Spleen (tissue), 13 donors: ENCODE measurements at places on chromosomes 5 and 9. TPM values are rescaled to one million over a fixed set of nuclear protein-coding genes. Genes with fewer than 3 reads are reported as not detected.
A peak's percentile ranks its signal among the peaks of the same experiment; 100 is the strongest.

PCDHB4 gene
- 0.77 TPM for total RNA-seq

GAPT gene
- 49.6 TPM for total RNA-seq

RAB3C gene
- total RNA-seq = not detected

GRCh38 chr5:122704247-122705036, 70.4 kb upstream of the SNX2 start:
- no peak for DNase-seq
- H3K4me3 ChIP-seq = no peak overlapping the region
- peaks cover 9% of the 10 kb centered on the region for H3K4me1 ChIP-seq
- H3K36me3 ChIP-seq = no peaks in the 10 kb centered on the region
- H3K27ac ChIP-seq = no peak overlapping the region
- no peaks in the 10 kb centered on the region for H3K27me3 ChIP-seq

DNA sequence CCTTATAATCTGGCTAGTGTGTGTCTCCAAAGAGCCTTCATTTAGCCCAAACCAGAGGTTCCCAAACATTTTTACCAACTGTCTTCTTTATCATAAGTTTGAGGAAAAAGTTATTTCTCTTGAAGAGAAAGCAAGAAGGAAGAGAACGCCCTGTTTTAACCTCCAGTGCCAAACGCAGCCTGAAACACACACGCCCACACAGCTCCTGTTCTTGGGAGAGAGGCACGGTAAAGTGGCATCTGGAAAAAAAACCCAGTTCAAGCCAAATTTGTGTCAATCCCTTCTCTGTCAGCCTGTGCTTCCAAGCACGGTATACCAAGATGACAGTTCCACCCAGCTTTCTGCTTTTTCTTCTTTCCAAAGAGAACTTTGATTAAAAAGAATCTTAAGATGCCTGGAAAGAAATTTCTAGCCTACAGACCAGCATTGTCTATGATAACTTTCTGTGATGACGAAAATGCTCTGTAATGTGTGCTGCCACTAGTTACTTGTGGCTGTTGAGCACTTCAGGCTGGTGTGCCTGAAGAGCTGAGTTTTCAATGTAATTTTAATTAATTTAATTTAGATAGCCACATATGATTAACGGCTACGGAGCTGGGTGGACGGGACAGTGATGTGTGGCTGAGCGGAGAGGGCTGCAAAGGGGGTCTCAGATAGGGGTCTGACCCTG, 62.3 kb downstream of the ACER2 start:
- H3K4me3 ChIP-seq = no peak overlapping the region
- peaks cover 3% of the 10 kb centered on the region for H3K4me1 ChIP-seq

GRCh38 chr5:33936381-33937016, at the start of gene RXFP3:
Gene RXFP3 (plus strand): TSS chr5:33936386. CDS start chr5:33936741, 355 bp downstream.
- peaks cover 36% of the 10 kb centered on the region for H3K27me3 ChIP-seq
- no peak within 1 kb of the TSS for H3K27ac ChIP-seq
- H3K4me3 ChIP-seq = no peak within 1 kb of the TSS
- H3K4me1 ChIP-seq = peaks cover 15% of the 10 kb centered on the region

- peaks cover 26% of the 10 kb centered on the region for H3K4me1 ChIP-seq
- no peaks in the 10 kb centered on the region for H3K27me3 ChIP-seq
- DNase-seq = no peak
- H3K4me3 ChIP-seq = no peak overlapping the region
- peaks cover 6% of the 10 kb centered on the region for H3K36me3 ChIP-seq
- H3K27ac ChIP-seq = peak overlapping the region; percentile 52
Measured at GRCh38 chr9:124392871-124393460, 22.3 kb downstream of the PSMB7 start.

GRCh38 chr9:134544388-134545214, 97.0 kb upstream of the COL5A1 start:
- DNase-seq = peak; percentile 46
- no peaks in the 10 kb centered on the region for H3K27me3 ChIP-seq
- no peak overlapping the region for H3K4me3 ChIP-seq
- no peak overlapping the region for H3K27ac ChIP-seq
- no peaks in the 10 kb centered on the region for H3K36me3 ChIP-seq
- H3K4me1 ChIP-seq = no peaks in the 10 kb centered on the region

MYMK gene
- not detected for total RNA-seq

GRCh38 chr9:6584881-6585597, 60.5 kb downstream of the GLDC start:
- no peak overlapping the region for H3K27ac ChIP-seq
- peaks cover 4% of the 10 kb centered on the region for H3K4me1 ChIP-seq
- DNase-seq = no peak
- H3K4me3 ChIP-seq = no peak overlapping the region
- no peaks in the 10 kb centered on the region for H3K36me3 ChIP-seq

SIT1 gene
- total RNA-seq = 41.8 TPM

PTGES gene
- total RNA-seq = 2.5 TPM

DNA sequence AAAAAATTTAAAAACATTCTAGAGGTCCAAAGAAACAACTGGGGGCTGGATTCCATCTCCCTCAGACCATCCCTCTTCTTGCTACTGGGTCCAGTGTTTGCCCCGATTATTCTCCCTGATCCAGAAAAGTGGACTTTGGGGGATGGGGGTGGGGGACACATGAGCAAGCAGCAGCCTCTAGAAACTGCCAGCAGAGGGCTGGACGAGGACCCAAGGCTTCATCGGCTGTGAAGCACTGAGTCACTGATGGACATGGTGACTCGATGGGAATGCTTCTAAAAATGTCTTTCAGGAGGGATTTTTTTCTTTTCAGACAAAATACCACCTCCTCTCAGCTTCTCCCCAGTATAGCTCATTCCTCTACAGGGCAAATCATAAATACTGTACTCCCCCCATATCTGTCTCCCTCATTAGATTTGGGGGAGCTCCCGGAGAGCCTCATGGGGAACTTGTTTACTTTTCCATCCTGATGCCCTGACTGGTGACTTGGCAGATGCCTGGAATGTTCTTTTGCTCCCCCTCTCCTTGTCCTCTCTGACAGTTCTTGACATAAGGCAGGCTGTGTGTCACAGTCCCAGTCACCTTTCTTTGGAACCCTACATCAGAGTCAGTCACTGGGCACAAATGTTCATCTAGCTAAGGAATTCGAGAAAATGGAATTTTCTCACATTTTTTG, 67.2 kb upstream of the STC2 start:
- H3K27ac ChIP-seq = no peak overlapping the region
- H3K36me3 ChIP-seq = no peaks in the 10 kb centered on the region
- no peaks in the 10 kb centered on the region for H3K4me1 ChIP-seq
- peaks cover 25% of the 10 kb centered on the region for H3K27me3 ChIP-seq
- no peak overlapping the region for H3K4me3 ChIP-seq

- DNase-seq = no peak
- no peaks in the 10 kb centered on the region for H3K27me3 ChIP-seq
- H3K27ac ChIP-seq = no peak overlapping the region
- H3K4me3 ChIP-seq = no peak overlapping the region
- peaks cover 36% of the 10 kb centered on the region for H3K4me1 ChIP-seq
- no peaks in the 10 kb centered on the region for H3K36me3 ChIP-seq
Measured at GRCh38 chr5:172285226-172286143, 1.9 kb upstream of the UBTD2 start.
